ENCODE measurements at places on chromosomes 13 and 19. TPM values are rescaled to one million over a fixed set of nuclear protein-coding genes. Genes with fewer than 3 reads are reported as not detected.

The S1PR4 gene
- 179 TPM for total RNA-seq

The ALKBH7 gene
- 31.4 TPM for total RNA-seq

The KLK11 gene
- total RNA-seq: not detected

The ZNF415 gene
- total RNA-seq: 1.0 TPM

The C5AR1 gene
- total RNA-seq: 2.2 TPM

The POU2F2 gene
- total RNA-seq: 42.8 TPM

The NCAN gene
- not detected for total RNA-seq

The GPR12 gene
- total RNA-seq: not detected

The CADM4 gene
- total RNA-seq: 0.34 TPM

The ATXN8OS gene
- not detected for total RNA-seq

The CEBPA gene
- total RNA-seq: 0.51 TPM

The IGFL1 gene
- total RNA-seq: not detected

The SEMA6B gene
- not detected for total RNA-seq

The GPR42 gene
- 0.17 TPM for total RNA-seq

The TMEM86B gene
- total RNA-seq: 11.2 TPM

The RPL28 gene
- 2,308 TPM for total RNA-seq

The VSTM1 gene
- not detected for total RNA-seq

The RAB3A gene
- 3.6 TPM for total RNA-seq

The PRX gene
- total RNA-seq: 0.68 TPM

The PGLYRP2 gene
- 0.34 TPM for total RNA-seq

The ZNF878 gene
- 0.32 TPM for total RNA-seq

The HCST gene
- total RNA-seq: 108 TPM

The SLC7A1 gene
- total RNA-seq: 84.3 TPM

The HIF3A gene
- not detected for total RNA-seq

The RAB8A gene
- total RNA-seq: 175 TPM

The ATP4A gene
- total RNA-seq: not detected

The TEX101 gene
- not detected for total RNA-seq

The FGF21 gene
- not detected for total RNA-seq

The SPTBN4 gene
- 0.15 TPM for total RNA-seq

The CACNA1A gene
- total RNA-seq: 1.7 TPM

Measured in T-helper 1 cell treated with Interleukin-12 subunit alpha and Interleukin-12 subunit beta and Interleukin-4 antibody, amounts not matched to agents 30 ng/mL and 1 ng/mL, for 36 hours (primary cell).